Brain microvascular endothelial cell (primary cell): ENCODE measurements at places on chromosomes 5 and 9.

DNA sequence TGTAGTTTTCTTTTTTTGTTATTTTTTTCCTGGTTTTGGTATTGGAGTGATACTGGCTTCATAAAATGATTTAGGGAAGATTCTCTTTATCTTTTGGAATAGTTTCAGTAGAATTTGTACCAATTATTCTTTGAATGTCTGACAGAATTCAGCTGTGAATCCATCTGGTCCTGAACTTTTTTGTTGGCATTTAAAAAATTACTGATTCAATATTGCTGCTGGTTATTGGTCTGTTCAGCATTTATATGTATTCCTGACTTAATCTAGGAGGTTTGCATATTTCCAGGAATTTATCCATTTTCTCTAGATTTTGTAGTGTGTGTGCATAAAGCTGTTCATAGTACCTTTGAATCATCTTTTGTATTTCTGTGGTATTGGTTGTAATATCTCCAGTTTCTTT is 100.2 kb downstream of the NXNL2 start:
- no peak for DNase-seq

- no peak for DNase-seq
Observed at GRCh38 chr5:122015471-122015870, 53.7 kb downstream of the SRFBP1 start.

DNA sequence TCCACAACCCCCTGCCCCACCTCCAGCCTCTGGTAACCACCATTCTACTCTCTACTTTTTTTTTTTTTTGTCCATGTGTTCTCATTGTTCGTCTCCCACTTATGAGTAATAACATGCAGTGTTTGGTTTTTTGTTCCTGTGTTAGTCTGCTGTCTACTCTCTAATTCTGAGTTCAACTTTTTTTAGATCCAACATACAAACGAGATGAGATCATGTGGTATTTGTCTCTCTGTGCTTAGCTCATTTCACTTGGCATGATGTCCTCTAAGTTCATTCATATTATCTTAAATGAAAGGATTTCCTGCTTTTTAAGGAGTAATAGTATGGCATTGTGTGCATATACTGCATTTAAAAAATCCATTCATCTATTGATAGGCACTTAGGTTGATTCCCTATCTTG is 130.9 kb downstream of the NMUR2 start:
- no peak for DNase-seq

DNA sequence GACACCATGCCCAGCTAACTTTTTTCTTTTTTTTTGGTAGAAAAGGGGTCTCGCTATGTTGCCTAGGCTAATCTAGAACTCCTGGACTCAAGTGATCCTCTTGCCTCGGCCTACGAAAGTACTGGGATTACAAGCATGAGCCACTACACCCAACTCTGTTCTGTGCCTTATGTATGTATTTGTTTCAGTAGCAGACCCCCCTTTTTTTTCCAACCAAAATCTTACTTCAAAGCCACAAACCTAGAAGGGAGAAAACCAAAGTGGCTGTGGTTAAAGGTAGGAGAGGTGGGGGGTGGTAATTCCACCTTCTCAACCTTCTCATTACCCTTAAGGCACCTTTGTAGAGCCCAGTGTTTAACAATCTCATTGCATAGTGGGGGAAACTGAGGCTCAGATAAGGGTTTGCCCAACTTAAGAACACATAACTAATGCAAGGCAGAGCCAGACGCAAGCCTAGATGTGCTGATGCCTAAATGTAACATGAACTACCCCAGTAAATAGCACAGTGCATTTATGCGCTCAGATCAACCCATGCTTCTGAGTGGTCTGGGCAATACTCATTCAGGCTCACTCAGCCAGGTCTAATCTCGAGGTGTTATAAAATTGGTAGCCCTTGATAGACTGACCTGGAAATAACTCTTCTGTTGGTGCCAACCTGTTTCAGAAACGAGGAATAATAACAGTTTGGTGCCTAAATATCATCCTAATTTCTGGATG is 33.0 kb downstream of the ITK start:
- DNase-seq = no peak

GRCh38 chr5:134651531-134651930 is 2.9 kb downstream of the SEC24A start:
- DNase-seq = no peak

GRCh38 chr5:66863243-66864170 is 267.3 kb downstream of the MAST4 start:
- no peak for DNase-seq

- no peak for DNase-seq
Observed at GRCh38 chr5:67019065-67019845, 177.3 kb downstream of the CD180 start.

DNA sequence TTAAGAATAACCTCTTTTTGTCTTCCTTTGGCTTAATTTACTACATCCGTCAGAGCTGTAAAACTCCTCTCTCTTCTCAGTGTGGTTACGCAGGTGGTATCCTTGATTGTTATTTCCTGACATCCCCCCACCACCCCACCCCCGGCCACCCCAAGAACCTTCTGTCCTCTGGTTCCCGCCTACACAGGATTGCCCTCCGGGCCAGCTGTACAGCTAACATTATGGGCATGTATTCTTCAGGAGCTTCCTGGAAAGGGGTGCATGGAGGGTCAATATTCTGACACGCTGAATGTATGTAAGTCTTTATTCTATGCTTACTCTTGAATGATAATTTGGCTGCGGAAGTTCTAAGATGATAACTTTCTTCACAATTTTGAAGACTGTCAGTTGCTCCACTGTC is 13.0 kb upstream of the ANP32B start:
- DNase-seq = no peak

DNA sequence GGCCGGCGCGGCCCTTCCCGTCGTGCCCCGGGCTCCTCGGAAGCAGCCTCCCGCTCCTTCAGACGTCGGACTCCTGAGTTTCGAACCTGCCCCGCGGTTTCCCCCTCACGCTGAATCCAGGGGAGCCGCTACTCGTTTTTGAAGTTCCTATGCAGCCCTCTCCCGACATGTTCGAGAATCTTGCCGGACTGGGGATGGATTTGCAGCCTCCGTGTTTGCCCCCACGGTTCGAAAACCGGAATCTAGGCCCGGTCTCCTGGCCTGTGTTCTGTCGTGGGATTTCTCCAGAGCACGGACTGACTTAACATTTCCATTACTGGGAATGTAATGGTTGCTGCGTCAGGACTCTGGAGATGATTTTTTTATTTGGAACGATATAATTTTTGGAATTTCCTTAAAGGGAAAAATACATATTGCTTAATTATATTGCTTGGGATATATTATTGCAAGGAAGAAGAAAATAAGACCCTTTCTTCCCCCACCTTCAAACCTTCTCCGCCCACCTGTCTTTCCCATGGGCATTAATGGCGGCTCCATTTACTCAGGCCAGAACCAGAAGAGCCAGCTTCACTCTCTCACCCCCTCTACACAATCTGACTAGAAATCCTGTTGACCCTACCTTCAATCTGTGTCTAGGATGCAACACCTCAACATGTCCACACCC is 8.5 kb upstream of the MGAT1 start:
- DNase-seq = peak; percentile 27
